ENCODE measurements at places on chromosomes 6 and 20. TPM values are rescaled to one million over a fixed set of nuclear protein-coding genes. Genes with fewer than 3 reads are reported as not detected.
A peak's percentile ranks its signal among the peaks of the same experiment; 100 is the strongest.

The TSBP1 gene
- not detected for total RNA-seq

DNA sequence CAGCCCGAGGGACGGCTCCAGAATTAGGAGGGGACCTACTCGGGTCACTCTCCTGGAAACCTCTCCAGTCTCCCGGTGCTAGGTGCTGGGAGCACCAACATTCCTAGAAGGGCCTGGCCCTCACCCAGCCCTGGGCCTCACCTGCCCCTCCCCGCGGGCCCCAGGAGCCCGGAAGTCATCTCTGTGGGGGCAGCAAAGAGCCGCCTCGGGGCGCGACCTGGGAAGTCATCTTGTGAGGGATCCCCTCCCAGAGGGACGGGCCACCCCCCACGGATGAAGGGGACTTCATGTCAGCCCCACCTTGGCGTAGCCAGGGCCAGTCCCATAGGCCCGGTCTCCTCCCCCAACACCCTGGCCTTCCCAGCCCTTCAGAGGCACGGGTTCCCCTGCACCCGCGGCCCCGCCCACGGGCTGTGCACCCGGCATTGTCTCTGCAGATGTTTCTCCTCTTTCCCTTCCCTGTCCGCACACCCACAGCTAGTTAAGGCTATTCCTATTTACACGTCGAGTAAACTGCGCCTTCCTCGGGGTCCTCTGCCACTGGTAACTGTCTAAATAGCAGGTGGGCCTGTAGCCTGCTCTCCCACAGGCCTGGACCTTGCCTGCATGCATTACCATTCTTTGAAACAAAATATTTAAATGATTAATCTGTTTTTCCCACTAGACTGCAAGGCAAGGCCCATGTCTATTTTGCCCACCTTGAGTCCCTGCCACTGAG, 896 bp upstream of the RNASET2 start:
- DNase-seq = peak; percentile 86

The ME1 gene
- total RNA-seq = 17.9 TPM

- no peak for DNase-seq
Observed at GRCh38 chr6:99689916-99690685, 83.5 kb downstream of the PRDM13 start.

- DNase-seq = no peak
Observed at GRCh38 chr6:105882121-105882803, 203.9 kb upstream of the PRDM1 start.

GRCh38 chr6:34231566-34232336, 4.9 kb upstream of the HMGA1 start:
- DNase-seq = peak; percentile 50

The TTI1 gene
- 11.4 TPM for total RNA-seq

DNA sequence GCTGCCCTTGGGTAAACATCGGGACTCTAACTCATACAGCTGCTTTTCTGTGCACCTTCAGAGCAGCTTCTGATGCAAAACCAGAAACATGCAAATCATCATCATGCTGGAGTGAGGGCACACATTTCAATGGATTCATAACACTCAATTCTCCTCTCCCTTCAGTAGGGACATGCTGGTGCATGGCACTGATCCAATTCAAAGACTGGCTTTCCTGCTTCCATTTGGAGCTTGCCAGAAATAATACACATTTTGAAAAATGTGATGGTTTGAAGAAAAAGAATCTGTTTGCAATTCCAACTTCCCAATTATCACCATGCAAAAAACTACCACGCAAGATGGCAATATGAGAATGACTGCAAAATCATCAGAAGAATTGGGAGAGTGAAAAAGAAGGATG, 65.2 kb upstream of the PDE10A start:
- DNase-seq = no peak

The POU3F2 gene
- 0.08 TPM for total RNA-seq

GRCh38 chr20:14830899-14831298, 493.5 kb upstream of the FLRT3 start:
- DNase-seq = no peak

GRCh38 chr6:159609652-159610178, 83.3 kb downstream of the SOD2 start:
- no peak for DNase-seq
